NCI-H774 (cell line): ENCODE measurements at places on chromosomes 7 and 10.

DNA sequence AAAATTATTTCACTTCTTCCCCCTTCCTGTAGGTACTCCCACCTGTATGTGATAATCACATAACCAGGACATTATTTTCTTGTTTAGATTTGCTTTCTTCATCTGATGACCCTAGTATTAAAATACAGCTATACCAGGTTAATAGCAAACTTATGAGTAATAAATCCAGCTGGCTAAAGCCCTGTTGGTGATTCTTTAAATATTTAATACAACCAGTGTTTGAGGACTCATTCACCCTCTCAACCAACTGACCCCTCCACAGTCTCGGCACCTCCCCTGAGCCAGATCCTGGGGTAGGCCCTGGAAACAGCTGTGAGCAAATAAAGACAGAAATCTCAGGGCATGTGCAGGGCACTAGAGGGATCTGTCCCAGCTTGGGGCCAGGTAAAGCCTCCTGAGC is 58.5 kb downstream of the BLNK start:
- no peak for DNase-seq

DNA sequence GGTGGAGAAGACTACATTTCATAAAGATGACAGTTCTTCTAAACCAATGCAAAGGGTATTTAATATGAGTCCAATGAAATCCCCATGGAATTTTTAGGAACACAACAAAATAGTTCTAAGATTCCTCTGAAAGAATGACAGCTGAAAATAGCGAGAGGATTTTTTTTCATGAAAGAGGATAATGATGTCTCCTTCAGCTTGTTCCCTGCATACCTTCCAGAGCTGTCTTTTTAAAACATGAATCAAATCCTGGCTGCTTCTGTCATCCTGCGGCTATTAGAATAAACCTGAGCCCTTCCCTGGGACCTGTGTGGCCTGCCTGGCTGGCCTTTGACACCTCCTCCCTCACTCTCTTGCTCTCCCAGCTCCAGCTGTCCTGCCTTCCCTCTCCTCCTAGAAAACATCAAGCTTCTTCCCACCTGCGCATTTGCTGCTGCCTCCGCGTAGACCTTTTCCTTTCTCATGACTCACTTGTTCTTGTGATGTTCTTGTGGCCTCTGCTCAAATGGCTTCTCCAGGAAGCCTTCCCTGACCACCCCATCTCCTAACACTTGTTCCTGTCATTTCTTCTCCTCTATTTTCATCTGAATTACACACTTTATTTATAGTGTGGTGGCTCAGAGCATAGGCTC is 57.4 kb downstream of the EEPD1 start:
- DNase-seq = no peak

DNA sequence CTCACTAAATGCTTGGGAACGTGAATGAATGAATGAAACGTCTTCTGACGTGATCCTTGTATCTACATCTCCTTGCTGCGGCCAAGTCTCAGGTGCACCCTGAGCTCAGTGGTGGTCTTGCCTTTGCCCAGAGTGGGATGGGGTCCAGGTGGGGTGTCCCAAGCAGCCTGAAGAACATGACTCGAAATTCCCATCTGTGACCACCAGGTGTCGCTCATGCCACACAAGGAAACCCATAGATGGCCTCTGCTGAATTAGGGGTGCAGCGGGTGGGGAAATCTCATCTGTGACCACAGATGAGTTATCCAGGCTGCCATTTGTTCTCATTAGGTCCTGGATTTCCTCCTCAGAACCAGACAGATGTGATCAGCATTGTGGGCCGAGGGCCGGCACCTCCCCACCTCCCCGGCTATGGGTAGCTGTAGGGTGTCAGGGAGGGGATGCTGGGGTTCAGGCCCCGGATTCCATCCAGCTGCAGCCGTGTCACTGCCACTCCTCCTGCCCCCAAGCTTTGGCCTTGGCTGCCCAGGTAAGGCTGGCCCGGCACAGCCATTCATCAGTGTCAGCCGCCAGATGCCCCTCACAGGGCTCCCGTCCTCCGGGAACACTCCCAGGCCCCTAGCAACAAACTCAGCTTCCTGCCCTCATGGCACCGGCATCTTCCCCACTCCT is 21.0 kb upstream of the GNA12 start:
- DNase-seq = peak; percentile 39

- peak; percentile 87 for DNase-seq
Observed at GRCh38 chr7:87059525-87060287, at the start of gene ELAPOR2. Gene ELAPOR2, minus strand, starts transcription at chr7:87059654. Its CDS starts 141 bp downstream, at chr7:87059513.

DNA sequence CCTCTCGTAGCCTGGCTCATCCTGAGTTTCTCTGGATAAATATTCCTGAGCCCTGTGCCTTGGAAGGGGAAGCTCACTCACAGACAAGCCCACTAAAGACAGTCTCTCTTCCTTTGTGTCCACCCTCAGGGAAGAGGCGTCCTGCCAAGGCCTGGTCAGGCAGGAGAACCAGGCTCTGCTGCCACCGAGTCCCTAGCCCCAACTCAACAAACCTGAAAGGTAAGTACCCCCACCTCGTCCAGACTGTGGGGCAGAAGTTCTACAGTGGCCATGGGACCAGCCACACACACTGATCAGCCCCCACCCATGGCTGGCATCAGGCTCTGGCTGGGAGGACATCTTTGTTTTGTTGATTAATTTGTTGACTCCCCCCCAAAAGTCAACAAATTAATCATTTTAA is 2.8 kb downstream of the GPR15LG start:
- DNase-seq = no peak

- DNase-seq = no peak
Observed at GRCh38 chr7:140621401-140622021, 19.1 kb downstream of the DENND2A start.

- DNase-seq = no peak
Observed at GRCh38 chr10:124086787-124087671, 6.4 kb downstream of the CHST15 start.

DNA sequence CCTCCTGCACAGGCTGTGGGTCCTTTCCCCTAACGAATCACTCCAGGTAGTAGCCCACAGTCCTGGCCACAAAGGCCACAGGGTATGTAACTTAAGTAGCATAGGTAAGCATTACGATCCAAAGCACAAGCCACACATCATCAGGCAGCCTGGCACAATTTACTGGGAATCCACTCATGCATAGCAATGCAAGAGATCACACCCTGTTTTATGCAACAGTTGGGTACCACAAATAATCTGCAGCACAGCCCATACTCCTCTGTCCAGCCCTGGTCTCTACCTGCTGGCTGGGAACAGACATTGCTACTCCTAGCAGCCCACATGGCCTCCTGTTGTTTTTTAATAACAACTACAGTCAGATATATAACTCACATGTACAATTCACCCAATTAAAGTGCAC is 34.3 kb downstream of the SRPK2 start:
- DNase-seq = no peak

DNA sequence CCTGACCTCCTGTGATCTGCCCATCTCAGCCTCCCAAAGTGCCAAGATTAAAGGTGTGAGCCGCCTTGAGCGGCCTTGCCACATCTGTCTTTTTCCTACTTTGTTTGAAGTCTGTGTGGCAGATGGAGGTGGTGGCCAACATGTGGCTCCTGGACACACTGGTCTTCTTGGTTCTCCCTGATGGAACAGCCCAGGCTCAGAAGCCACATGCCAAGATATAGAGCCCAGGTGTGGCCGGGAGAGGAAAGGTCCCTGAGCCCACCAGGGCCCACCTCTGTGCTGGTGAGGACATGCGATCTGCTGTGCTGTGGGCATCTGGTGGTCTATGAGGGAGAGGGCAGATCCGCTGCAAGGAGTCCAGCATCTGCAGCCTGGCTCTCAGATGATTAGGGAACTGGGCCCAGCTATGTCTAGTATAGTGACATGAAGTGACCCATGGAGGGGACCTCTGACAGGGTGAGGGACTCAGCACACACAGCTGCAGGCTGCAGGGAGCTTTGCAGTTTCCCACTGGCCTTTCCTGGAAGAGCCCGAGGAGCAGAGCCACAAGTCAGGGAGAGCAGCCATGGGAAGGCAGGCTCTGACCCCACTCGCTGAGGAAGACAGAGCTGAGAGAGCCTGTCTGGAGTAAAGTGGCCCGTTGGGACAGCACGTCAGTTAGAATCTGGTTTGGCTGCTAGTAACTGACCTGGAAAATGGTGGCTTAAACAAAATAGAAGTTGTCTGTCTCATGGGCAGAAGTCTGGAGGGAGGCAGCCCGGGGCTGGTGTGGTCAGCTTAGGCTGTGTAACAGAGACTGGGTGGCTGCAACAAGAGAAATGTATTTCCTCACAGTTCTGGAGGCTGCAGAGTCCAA is 25.9 kb downstream of the ADCY1 start:
- no peak for DNase-seq

- DNase-seq = no peak
Observed at GRCh38 chr10:35743851-35744250, 101.8 kb upstream of the FZD8 start.

GRCh38 chr7:122343601-122344302 is 39.2 kb upstream of the FEZF1 start:
- DNase-seq = no peak

DNA sequence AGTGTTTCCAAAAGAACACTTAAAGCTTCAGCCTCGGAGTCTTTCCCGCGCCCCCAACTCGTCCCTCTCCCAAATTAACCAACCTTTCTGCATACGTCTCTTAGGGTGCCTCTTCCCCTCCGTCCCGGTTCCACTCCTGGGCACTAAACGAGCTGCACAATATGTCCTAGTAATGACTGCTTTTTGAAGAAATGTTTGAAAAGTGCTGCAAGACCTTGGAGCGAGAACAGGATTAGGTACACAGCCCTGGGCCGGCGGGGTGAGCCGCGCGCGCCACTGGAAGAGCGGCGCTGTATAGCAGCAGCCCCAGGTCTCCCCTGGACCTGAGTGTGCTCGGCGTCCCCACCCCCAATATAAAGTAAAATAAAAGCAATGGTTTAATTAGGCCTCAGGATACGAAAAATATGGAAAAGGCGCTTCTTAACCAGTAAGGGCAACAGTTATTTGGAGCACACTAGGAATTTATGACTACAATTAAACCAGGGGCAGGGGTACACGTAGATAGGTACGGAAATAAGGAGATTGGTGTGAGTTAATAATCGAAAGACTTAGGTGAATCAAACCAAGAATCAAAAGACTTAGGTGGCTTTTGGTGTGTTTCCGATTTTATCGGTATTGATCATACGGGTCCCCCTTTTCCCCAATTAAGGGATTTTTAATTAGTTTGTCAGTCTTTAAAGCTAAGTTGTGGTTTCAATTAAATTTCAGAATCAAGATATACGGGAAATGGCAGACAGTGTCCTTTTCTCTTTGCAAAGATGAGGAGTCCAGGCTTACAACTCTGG is 1.9 kb downstream of the TET1 start:
- DNase-seq = no peak

DNA sequence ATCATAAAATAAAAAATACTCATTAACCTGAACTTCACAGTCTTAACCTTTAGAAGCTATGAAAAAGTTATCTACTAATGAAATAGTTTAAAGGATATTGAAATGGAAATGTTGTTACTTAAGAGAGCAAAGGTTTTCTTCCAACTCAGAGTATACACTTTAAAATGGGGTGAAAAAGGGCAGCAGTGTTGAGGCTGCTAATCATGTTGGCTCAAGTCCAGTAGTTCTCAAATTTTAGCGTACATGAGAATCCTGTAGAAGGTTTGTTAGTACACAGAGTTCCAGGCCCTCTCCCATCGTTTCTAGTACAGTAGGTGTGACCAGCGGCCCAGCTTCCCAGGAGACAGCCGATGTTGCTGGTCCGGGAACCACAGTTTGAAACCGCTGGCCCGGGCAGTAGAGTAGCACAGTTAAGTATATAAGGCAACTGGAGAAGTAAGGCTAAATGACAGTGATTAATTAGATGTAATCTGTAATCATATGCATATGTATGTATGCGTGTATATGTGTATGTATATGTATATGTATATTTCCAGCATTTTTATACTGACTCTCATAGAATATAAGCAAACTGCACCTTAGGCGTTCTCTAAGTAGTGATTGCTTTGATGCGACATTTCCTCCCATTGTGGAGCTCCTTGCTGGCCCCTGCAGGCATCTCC is 147.2 kb upstream of the PRR15 start:
- no peak for DNase-seq

GRCh38 chr7:106016331-106016730 is 53.3 kb downstream of the CDHR3 start:
- no peak for DNase-seq

GRCh38 chr7:2824678-2825461 is 19.2 kb downstream of the GNA12 start:
- peak; percentile 50 for DNase-seq

DNA sequence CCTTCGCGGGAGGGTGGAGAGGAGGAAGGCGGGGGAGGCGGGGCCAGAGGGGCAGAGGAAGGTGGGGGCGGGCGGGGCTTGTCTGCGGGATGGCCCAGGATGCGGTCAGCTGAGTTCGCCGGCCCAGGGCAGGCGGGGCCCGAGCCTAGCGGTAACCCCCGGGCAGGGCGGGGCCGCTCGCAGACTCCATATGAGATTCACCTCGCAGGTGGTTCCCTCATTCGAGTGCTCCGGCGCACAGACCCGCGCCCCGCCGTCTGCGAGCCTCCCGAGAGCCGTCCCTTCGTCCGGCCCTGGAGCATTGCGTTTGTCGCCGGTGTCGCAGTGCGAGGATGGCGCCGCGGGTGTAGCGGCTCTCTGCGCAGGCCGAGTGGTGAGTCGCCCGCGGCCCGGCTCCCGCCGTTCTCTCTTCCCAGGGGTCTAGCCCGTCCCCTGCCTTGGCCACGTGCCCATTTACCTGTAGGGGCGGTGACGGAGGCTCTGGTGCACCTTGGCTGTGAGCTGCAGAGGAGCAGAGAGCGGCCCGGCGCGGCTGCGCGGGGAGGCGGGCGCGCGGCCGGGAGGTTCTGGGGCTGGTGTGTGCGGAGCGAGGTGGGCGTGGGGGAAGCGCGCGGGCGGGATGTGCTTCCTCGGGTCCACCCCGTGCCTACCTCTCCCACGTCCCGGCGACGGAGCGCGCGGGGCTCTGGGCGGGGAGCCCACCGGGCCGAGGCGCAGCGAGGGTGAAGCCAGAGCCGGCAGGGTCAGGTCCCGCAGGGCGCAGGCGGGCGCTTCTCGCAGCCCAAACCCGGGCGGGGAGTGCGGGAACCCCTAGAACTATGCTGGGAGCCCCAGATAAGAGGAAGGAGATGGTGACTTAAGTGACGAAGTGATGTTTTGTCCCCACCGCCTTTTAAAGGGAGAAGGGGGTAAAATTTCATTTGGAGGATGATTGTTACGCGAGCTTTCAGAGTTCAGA is at the start of gene UPP1:
Gene UPP1, plus strand, starts transcription at position 220 of the 958 bp plus-strand sequence. CDS start 5,519 bp downstream, outside the sequence.
- peak; percentile 87 for DNase-seq

GRCh38 chr7:120931243-120931642 is 19.3 kb upstream of the ING3 start:
- no peak for DNase-seq

GRCh38 chr7:108525327-108525984 is 479 bp downstream of the PNPLA8 start:
- peak; percentile 85 for DNase-seq

GRCh38 chr7:151631570-151631952 is 111.9 kb upstream of the RHEB start:
- DNase-seq = peak; percentile 23

DNA sequence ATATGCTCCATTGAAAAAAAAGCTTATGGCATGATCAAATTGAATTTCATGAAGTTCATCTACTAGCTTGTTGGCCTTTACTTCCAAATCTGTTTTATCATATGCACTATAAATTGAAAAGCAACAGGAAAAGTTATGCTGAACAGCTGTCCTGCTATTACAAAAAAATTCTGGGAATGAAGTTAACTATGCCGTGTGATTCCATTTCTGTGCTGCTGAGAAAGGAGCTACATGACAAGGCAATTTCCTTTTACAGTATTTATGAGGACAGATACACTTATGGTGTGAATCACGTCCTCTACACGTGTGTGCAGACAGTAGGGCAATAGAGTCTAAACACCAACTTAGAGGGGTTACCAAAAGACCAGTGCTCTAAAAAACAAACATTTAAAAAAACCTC is 426.5 kb upstream of the AKR1E2 start:
- DNase-seq = no peak
